Suppressor macrophage treated with lipopolysaccharide for 4 hours (primary cell): ENCODE measurements at places on chromosomes 1 and 21.
A peak's percentile ranks its signal among the peaks of the same experiment; 100 is the strongest.

DNA sequence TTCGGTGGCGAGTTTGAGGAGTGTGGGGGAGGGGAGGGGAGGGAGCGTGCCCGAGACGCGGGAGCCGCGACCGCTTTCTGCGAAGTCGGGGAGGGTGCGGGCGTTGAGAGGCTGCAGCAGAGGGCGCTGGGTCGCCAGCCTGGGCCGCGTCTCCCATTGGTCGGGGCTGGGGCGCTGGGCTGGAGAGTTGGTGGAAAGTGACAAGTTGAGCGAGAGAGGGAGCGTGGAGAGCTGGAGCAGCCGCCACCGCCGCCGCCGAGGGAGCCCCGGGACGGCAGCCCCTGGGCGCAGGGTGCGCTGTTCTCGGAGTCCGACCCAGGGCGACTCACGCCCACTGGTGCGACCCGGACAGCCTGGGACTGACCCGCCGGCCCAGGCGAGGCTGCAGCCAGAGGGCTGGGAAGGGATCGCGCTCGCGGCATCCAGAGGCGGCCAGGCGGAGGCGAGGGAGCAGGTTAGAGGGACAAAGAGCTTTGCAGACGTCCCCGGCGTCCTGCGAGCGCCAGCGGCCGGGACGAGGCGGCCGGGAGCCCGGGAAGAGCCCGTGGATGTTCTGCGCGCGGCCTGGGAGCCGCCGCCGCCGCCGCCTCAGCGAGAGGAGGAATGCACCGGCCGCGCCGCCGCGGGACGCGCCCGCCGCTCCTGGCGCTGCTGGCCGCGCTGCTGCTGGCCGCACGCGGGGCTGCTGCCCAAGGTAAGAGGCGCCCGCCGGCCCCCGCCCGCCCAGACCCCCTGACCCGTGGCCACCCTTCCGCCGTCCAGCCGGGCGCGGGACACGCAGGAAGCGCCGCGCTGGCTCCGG is at the start of gene ROR1:
ROR1 (plus strand) TSS at position 203 of the 802 bp plus-strand sequence.
- peak; percentile 66 for DNase-seq

- no peak for DNase-seq
Observed at GRCh38 chr1:9960706-9961562, 17.7 kb downstream of the NMNAT1 start.

GRCh38 chr1:30950053-30950452 is 41.5 kb upstream of the SDC3 start:
- no peak for DNase-seq

GRCh38 chr1:77413541-77414335 is 131.9 kb downstream of the AK5 start:
- peak; percentile 76 for DNase-seq

- DNase-seq: no peak
Observed at GRCh38 chr1:117093091-117093534, 28.4 kb downstream of the TRIM45 start.

- no peak for DNase-seq
Observed at GRCh38 chr21:27426196-27426595, 459.3 kb upstream of the ADAMTS5 start.

- DNase-seq: no peak
Observed at GRCh38 chr1:61287734-61288133, 205.4 kb downstream of the NFIA start.

- DNase-seq: no peak
Observed at GRCh38 chr21:44996983-44997936, 57.4 kb downstream of the SLX9 start.

GRCh38 chr1:50710099-50710498 is 250.0 kb downstream of the FAF1 start:
- no peak for DNase-seq

- DNase-seq: peak; percentile 67
Observed at GRCh38 chr1:27787895-27788294, 14.9 kb downstream of the STX12 start.

- DNase-seq: no peak
Observed at GRCh38 chr1:113091988-113092594, 19.1 kb downstream of the LRIG2 start.
